CD4-positive, alpha-beta memory T cell (primary cell): ENCODE measurements at places on chromosomes 4 and X.

GRCh38 chrX:126167560-126167959 lies 1.5 kb upstream of the DCAF12L2 start:
- DNase-seq, result no peak

DNA sequence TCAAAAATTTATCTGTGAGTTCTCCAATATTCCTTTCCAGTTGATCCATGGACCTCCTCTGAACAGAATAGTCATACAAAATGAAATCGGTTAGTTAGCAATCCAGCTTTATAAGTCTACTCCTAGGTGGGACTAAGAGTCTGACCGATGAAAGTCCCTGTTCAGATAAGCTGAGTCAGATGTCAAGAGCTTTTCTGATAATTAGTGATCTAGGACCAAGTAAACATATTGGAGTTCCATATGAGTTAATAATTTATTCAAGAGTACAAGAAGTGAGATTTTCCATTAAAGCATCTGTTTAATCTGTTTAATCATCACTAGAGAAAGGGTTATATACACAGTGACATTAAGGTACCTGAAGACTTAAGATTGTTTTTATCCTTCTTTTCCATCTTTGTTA lies 74.7 kb downstream of the UGT8 start:
- DNase-seq, result no peak

GRCh38 chrX:154132366-154132765 lies 11.7 kb upstream of the OPN1LW start:
- no peak for DNase-seq

DNA sequence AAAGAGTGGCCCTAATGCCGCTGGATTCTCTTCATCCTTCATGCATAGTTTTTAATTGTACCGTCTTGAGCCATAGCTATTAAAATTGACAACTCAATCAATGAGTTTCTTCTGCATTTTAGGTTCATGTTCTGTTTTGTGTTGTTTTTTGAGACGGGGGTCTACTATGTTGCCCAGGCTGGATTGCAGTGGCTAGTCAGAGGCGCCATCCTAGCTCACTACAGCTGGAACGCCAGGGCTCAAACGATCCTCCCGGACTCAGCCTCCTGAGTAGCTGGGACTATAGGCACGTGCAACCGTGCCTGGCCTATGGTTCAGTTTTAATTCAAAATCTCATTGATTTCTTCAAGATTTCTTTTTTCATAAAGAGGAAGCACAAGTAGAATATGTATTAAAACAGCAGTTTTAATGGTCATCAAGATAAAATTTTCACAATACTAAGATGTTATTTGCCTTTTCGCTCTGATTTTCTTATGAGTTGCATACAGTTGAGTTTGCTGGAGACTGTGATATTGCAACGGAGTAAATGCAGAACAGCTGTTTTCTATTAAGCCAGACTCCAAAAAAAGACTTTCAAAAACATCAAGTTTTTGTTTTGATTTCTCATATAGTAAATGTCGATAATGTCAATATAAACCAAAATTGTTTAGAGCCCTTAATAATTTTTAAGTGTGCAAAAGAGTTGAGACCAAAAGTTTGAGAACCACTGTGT lies 1.1 kb upstream of the STX18 start:
- DNase-seq, result no peak

GRCh38 chrX:46953137-46953527 lies 40.9 kb downstream of the JADE3 start:
- no peak for DNase-seq

DNA sequence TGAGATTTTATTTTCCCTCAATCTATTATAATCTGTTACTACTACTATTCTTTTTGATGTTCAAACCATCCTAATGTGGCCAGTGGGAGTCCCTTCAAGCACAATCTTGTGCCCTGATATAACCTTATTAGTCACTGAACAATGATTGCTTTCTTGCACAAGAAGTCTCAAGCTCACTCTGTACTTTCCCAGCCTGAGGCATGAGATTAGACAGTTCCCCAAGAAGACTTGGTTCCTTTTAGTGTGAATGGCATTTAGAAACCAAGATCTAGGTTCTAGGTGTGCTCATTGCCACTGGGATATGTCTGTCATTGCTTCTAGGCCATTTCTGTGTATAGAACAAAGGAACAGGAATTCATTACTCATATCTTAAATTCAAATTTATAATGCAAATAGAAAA lies 28.0 kb upstream of the RBM41 start:
- no peak for DNase-seq

DNA sequence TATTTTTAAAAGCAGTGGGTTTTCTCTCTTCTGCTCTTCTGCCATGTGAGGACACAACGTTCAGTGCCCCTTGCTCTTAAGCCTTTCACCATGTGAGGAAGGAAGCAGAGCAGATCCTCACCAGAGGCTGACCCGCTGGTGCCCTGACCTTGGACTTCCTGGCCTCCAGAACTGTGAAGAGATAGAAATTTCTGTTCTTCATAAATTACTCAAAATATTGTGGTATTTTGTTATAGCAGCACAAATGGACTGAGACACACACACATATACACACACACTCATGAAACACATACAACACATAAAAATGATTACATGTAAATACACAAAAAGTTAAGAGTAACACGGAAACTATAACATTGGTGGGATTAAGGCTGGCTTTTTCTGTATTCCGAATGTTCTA lies 244.8 kb upstream of the NOCT start:
- DNase-seq, result no peak

DNA sequence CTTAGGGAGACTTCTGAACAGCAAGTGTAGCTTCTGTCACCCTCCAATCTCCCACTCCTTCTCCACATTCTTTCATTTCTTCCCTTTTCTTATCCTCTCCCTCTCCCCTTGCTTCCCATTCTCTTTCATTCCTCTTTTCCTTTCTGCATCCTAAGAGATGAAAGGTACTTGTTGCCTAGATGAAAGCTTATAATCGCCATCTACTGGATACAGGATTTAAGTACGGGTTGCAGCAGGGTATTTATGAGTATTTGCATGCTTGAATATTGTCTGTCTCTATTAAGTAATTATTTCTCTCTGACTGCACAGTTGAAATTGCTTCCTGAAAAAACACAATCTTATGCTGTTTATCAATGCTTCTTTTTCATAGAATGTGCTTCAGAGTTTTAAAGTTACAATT lies 174.0 kb upstream of the TENT5D start:
- no peak for DNase-seq

DNA sequence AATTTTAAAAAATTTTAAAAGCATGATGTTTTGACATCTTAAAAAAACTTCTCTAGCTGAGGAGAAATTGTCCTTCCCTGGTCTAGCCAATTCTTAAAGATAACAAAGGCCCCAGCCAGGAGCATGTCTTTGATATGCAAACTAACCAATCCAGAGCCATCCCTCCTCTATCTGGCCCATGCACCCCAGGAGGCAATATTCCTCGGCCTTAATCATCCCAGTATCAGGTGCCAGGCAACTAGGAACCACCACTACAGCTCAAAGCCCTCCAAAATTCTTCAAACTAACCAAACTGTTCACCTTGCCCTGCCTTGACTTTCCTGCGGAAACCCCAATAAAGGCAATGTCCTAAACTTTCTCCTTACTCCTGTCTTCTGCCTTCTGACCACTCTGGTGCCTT lies 97.8 kb upstream of the USP9X start:
- no peak for DNase-seq

GRCh38 chr4:59258002-59258401 lies 1942.1 kb upstream of the ADGRL3 start:
- no peak for DNase-seq

DNA sequence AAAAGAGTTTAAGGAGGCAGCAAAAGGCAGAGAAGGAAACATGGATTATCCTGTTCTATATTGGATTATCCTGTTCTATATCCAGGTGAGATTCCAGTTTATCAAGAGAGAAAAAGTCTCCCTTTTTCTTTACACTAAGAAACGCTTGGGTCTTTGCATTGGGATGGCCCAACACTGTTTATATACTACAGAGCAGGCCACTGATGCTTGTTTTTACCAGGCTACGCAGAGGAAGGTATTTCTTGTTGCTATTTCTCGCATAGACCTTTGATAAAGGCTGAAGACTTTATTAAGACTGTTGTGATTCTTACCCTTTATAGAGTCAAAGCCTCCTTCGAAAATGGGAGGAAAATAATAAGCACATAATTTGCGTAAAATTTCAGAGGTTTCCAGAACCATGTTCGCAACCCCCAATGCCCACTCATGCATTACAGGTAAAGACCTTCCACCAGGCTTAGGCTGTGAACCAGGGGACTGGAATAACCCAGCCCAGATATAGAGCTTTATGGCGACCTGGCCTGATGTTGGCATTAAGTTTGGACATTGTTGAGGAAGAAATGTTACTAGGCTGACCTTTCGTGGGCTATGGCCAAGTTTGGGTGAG lies 218.3 kb downstream of the PTTG2 start:
- DNase-seq, result no peak

DNA sequence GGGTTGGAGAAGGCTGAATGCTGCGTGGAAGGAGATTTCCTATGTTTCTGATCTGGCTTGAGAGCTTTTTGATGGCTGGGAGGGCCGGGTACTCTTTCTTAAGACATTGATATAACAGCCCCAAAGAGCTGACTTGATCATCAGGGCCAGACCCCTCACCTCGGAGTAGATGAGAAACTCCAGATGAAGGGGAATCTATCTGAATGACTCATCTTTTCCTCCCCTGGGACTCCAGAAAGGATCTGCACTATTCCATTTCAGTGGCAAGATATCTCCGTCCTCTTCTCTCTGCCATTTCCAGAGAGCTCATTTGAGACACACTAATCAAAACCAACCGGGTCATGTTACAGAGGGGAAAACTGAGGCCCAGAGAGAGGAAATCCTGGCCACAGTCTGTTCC lies 92.9 kb upstream of the MSX1 start:
- no peak for DNase-seq

GRCh38 chrX:55546956-55547355 lies 57.3 kb upstream of the USP51 start:
- no peak for DNase-seq

DNA sequence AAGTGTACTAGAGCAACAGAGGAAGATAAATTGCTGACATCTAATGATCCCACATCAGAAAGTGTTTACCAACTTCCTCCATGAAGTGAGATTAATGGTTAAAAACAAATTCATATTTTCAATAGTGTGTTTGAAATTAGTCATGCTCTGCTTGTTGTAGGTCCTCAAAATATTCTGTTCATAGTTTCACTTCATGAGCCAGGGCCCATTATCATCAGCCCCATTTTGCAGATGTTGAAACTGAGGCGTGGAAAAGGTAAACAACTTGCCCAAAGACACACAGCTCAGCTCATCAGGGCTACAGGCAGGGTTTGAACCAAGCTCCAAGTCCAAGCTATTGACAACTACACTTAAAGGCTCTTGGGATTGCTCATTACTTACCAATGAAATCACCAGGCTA lies 103.5 kb upstream of the PPARGC1A start:
- DNase-seq, result no peak

- no peak for DNase-seq
Measured at GRCh38 chrX:96590403-96590802, 94.2 kb upstream of the DIAPH2 start.

DNA sequence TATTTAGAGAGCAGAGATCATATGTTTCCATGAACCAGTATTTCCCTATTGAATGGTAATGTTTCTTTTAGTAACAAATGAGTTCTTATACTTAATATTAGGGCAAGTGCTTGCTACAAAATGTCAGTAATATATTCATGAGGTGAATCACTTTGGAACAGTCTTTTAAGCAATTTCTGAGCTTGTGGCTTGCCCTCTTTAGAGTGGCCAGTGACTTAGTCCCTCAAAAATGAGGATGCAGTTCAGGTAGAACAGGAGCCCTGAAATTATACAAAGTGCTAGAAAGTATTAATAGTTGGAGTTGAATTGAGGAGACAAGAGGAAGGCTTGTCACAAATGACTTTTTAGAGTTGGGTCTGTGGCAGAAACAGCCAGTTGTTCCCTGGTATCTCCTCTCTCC lies 53.4 kb upstream of the PITX2 start:
- no peak for DNase-seq

- DNase-seq, result no peak
Measured at GRCh38 chrX:13428053-13428786, 108.4 kb upstream of the ATXN3L start.
